ENCODE measurements at places on chromosomes 16 and 17.

DNA sequence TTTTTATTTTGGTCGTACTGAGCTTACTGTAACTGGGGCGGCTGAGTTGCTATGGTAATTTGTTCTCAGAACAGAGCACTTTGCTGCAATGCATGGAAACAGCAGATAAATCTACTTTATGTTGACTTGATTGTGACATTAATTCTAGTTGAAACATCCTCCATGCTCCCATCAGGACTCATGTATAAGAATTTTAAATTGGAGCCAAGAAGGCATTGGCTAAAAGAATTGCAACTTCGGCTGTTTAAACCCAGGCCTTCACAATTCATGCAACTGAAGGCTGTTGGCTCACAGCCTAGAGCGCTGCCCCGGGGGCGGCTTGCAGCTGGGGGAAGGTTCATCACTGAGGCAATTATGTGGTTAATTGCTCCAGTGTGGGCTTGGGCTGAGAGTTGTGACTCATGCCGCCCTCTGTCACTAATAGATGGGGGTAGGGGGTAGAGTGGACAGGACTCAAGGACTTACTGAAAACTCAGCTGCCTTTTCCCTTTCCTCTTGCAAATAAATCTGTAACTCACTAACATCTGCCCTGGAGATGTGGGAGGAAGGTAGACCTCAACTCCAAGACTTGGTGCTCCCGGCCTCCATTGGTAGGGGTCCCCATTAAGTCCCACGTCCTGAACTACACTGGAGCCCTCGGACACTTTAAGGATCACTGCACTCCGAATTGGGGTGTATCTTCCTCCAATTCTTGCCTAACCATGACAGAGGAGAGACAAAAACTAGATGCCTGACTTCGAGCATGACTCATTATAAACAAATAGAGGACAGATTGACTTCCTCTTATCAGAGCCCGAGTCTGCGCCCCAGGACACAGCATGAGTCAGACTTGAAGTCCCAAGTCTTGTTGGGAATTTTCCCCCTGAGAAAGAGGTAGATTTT lies 37.5 kb downstream of the ERCC4 start:
- ATAC-seq: peak; percentile 94

DNA sequence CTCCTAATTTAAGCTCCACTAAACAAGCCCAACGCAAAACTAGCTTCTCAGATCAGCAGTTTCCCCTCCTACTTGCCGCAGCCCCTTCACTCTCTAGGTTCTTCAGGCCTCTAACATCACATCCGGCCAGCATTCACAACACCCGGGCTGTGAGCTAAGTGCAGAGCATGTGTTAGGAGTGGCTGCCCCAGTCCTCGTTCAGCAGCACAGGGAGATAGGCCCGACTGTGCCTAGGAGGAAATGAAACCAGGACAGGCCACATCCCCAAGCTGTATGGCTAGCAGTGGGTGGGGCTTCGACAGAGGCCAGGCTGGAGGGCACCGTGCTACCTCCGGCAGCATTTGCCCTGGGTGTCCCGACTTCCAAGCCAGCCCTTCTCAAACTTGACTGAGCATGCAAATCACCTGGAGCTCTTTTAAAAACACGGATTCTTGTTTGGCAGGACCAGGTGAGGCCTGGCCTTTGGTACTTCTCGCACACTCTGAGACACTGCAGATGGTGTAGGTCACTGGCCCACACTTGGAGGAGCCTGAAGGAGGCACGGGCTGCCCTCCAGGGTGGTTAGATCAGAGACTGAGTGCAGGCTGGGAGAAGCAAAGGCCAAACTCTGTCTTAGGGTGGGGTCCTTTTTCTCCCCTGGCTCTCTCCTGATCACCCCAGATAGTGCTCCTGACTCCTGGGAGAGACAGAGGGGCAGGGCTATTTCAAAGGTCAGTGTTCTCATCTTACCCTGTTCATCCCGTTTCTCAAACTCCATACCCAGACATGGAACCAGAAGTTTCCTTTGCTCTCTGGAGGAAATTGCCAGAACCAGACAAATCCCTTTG lies 202.0 kb downstream of the C16orf78 start:
- ATAC-seq: no peak

DNA sequence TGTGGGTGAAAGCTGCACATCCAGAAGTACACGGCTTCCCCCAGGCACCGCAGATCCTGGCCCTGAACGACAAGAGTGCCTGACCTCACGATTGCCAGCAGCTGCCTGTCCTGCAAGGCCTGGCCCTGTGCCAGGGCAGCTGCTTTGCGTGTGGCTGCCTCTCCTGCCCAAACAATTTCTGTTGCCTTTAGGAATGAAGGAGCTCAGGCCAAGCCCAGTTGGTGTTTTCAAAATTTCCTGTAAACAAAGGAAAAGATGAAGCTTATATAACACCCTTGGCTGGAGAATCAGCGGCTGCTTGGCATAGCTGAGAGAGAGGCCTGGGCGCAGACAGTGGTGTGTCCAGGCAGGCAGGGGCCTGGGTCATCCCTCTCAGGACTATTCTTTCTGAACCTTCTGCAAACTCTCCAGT lies 11.7 kb upstream of the SLC47A2 start:
- ATAC-seq: peak; percentile 70

- no peak for ATAC-seq
Measured at GRCh38 chr17:2459917-2460271, 51.8 kb downstream of the METTL16 start.

- no peak for ATAC-seq
Measured at GRCh38 chr16:85830821-85831220, 31.3 kb downstream of the COX4I1 start.

- ATAC-seq: peak; percentile 16
Measured at GRCh38 chr17:81470944-81471817, 41.4 kb downstream of the ACTG1 start.

DNA sequence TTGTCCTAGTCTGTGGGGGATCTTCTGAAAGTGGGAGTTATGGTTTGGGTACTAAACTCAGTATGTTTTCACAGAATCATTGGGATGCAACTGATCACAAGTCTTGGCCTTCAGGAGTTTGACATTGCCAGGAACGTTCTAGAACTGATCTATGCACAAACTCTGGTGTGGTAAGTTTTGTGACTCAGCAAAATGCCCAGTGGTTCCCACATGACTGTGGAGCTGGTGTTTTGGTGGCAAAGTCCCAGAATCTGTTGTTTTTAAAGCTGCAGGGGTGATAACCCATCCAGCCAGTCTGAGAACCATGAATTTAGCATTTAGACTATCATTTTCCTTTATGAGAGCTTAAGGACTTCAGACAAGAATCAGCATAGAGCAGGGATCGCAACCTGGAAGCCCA lies 40.6 kb downstream of the GDE1 start:
- no peak for ATAC-seq

DNA sequence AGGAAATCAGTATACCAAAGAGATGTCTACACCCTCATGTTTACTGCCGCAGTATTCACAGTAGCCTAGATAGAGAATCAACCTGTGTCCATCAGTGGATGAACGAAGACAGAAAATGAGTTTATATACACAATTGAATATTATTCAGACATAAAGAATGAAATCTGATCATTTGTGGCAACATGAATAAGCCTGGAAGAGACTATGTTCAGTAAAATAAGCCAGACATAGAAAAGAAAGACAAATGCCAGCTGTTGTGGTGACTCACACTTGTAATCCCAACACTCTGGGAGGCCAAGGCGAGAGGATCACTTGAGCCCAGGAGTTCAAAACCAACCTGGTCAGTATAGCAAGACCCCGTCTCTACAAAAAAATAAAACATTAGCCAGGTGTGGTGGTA lies 16.1 kb downstream of the NUDT16L1 start:
- no peak for ATAC-seq

GRCh38 chr17:17414341-17414805 lies 62.4 kb upstream of the MED9 start:
- no peak for ATAC-seq

DNA sequence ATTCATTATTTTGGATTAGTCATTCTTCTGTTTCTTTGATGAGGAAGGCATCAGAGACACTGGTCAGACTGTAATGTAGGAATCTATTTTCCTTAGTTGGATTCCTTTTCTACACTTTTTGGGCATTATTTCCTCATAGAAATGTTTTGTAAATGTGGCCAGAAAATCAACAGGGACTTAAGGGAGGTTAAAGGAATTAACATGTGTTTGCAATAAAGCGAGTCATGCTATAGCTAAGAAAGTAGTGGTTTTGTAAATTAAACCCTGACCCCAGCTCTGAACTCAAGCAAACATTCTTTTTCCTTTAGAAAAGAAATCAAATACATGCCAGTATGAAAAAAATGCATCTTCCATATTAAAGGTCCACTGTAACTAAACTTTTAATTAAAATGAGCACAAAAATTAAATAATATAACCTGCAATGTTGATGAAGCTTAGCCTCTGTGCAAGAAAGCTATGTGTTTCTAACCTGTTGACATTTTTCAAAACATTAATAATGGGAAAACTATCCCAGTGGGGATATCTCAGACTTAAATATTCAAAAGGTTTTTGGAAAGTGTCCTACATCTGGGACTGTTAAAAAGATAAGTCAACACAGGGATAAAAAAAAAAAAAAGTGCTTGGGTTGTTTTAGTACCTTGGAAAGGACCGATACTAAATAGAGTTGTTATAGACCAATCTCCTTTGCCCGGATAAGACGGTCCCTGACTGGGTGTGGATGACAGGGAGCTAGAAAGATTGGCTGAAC lies 428.0 kb downstream of the CA10 start:
- no peak for ATAC-seq

- ATAC-seq: no peak
Measured at GRCh38 chr16:79653373-79653891, 52.9 kb upstream of the MAF start.

DNA sequence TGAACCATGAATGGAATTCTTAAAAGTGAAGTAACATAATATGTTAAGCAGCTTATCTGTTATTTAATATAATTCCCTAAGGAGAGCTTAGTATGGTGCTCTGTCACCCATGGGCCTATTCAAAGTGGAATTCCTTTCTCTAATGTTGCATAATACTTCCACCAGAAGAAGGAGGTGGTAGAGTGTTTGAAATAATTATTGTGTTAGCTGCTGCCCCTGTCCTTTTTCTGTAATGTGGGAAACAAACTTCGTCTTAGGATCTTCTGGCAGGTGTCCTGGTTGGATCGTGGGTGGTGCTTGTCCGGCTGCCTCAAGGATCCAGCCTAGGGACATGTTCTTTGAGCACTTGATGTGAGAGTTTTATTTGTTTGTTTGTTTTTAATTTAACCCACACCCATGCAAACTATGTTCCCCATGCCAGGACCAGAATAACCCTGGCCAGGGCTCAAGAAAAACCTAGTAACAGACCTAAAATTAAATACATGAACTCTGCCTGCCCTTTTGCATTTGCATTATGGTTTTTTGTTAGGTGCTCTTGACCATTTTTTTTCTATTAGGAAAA lies 46.1 kb downstream of the ZNRF1 start:
- no peak for ATAC-seq

GRCh38 chr16:57976331-57976796 lies 5.4 kb upstream of the CNGB1 start:
- peak; percentile 80 for ATAC-seq

DNA sequence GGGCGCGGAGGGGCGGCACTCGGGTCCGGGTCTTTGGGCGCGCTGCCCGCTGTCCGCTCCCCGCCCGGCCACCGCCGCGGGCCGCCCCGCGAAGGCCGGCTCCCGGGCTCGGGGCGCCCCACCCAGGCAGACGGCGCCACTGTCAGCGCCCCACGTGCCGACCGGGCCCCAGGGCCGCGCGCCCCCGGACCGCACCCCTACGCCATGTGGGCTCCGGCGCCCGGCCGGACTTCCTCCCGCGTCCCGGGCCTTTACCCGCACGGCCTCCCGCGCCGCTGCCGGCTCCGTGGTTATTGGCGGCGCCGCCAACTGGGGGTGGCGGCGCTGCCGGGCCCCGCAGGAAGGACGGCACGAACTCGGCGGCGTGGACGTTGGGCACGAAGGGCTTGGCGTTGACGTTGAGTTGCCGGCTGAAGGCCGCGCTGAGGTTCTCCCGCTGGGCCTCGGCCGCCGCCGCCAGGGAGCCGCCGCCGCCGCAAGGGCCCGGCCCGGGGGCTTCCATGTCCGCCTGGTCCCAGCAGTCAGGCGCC lies 577 bp downstream of the GSPT1 start:
- no peak for ATAC-seq

- ATAC-seq: no peak
Measured at GRCh38 chr17:66355510-66355909, 53.1 kb downstream of the PRKCA start.

GRCh38 chr16:31177136-31177535 lies 2.8 kb upstream of the FUS start:
- ATAC-seq: no peak

Measured in SK-N-SH treated with all-trans-retinoic acid at 6 μM for 48 hours (cell line).